ENCODE measurements at places on chromosomes 13 and 19.

DNA sequence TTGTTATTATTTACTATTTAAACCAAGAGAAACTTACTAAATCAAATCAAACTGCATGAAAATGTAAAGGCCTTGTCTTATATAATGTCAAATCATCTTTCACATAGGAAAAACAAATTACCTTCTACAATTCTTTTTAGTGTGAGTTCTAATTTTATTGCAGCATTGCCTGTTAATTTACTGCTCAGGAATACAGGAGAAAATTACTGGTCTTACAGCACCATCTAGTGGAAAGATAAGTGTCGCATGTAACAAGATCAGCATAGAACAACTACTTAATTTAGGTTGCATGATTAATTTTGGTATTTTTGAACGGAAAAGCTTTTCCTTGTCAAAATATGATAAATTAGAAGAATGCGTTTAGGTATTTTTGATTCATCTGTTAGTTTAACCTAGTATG is 502.7 kb downstream of the UQCRFS1 start:
- DNase-seq, result no peak

- DNase-seq, result no peak
These were observed 104.4 kb upstream of the CSNK1A1L start for GRCh38 chr13:37209621-37210580.

GRCh38 chr19:18940769-18941627 is at the start of gene HOMER3:
Gene HOMER3, minus strand, starts transcription at chr19:18941217. Its CDS starts 2,235 bp downstream, at chr19:18938982.
- peak; percentile 18 for DNase-seq

- no peak for DNase-seq
These were observed 2.6 kb downstream of the MRPL54 start for GRCh38 chr19:3765121-3765520.

- DNase-seq, result no peak
These were observed 104.5 kb upstream of the DIAPH3 start for GRCh38 chr13:60268203-60268555.

DNA sequence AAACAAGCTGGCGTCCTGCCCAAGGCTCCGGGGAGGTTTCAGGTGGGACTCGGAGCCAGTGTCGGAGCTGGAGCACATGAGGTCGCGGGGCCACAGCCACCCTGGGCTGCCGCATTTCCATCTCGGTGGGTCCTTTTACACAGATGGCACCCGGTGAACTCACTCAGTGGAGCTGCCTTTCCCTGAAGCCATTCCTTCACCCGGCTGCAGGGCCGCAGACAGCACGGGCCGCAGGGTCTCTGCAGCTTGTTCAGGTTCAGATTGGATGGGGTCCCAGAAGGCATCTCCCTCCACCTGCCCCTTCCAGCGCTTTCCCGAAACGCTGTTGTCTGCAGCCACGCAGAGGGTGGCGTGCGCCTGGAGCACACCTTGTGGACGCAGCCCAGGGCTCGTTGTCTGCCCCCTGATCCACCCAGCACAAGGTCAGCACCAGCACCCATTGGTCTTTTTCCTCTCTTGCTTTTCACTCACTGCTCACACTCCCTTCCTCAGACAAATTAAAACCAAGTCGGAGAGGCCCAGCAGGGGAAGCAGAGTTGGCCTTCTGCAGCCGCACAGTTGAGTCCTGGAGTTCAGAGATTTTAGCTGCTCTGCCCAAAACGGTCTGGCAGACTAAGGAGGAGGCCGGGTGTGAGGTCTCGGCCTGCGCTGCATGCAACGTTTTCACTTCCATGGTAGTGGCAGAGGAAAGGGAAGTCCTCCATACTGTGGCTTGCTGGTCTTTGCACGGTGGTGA is 18.1 kb downstream of the MCF2L start:
- no peak for DNase-seq

DNA sequence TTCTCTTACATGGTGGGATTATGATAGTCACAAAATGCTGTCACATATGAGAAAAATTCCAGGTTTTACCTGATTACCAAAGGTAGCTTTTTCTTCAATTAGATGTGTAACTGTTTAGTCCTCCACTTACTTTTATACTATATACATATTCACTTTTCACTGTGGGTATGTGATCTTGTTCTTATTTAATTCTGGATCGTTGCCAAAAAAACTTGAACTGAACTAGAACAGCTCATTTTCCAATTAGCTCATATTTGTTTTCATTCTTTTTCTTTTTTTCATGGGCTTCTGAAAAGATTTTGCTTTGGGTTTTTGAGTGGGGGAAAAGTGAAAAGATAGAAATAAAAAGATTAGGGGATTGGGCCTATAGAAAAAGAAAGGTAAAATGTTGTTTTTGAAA is 291.9 kb downstream of the NDFIP2 start:
- no peak for DNase-seq

DNA sequence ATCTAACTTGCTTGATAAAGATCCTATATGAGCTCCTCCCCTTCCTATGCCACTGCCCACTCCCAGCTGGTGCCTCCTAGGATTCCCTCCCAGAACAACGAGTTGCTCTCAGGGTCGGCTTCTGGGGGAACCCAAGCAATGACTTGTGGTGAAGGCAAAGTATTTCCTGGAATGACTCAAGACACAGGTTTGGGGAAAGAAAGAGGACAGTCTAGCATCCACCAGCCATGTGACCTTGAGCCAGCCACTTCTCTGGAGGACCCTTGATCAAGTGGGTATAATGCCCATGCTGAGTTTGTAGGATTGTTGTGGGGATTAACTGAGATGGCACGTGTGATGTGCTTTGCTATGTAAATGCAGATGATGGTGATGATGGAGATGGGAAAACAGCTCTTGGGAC is 33.0 kb downstream of the MBD3L2B start:
- DNase-seq, result no peak

DNA sequence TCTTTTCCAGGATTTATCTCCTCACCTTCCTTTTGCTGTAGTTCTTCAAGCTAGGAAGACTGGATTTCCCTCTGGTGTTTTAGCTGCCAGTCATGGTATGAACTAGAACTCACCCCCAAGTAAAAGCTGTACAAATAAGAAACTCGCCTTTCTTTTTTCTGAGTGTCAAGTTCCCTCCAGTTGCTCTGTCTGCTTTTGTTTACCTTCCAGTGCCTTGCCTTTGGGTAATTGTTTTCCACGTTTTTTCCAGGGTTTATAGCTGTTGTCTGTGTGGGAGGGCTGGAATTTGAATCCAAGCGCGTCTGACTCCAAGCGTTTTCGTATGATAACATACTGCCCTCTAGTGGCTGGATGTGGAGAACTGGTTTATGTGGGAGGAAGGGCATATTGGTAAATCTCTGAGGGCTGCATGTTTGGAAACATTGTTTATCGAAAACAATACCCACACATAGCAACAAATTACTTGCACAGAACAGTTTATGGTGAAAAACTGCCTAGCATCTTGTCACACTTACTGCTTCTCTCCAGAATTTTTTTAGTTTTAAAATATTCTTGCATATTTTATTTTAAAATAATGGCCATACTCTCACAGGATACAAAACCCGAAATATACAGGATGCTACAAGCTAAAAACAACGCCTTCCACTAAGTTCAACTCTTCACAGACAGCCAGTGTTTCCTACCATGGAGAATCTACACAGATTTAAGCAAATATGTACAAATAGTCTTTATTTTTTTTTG is 19.2 kb downstream of the RCN3 start:
- DNase-seq, result peak; percentile 90

DNA sequence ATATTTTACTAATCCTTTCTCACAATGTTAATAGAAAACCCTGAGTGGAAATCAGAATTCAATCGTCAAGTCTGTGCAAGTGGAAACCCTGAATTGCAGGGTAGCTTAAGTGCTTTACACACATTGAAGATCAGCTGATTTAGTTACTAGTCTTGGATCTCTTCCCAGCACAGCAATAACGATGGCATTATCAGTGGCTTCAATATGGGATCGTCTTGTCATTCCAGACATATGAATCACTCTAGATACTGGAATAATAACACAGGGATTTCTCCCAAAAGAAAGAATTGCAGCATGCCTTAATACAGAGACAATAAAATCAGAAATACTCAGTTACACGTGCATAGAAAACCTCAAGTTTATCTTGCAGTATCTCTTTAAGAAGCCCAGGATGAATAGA is 12.6 kb upstream of the METTL21C start:
- DNase-seq, result no peak

DNA sequence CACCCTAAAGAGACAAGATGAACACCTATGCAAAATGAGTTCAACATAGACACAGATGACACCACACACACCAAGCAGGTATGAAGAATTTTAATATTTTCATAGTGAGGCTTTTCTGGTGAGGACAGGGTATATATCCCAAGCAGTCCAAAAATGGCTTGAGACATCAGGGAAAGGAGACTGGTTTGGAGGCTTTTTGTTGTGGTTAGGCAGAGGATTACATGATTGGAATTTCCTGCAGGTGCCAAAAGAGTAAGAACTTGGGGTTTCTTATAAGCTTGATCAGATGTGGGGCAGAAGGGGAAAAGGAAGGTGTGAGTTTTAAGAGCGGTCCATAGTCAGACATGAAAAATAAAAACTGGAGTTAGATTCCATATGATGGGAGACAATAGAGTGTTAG is 420.8 kb upstream of the SLITRK1 start:
- no peak for DNase-seq

DNA sequence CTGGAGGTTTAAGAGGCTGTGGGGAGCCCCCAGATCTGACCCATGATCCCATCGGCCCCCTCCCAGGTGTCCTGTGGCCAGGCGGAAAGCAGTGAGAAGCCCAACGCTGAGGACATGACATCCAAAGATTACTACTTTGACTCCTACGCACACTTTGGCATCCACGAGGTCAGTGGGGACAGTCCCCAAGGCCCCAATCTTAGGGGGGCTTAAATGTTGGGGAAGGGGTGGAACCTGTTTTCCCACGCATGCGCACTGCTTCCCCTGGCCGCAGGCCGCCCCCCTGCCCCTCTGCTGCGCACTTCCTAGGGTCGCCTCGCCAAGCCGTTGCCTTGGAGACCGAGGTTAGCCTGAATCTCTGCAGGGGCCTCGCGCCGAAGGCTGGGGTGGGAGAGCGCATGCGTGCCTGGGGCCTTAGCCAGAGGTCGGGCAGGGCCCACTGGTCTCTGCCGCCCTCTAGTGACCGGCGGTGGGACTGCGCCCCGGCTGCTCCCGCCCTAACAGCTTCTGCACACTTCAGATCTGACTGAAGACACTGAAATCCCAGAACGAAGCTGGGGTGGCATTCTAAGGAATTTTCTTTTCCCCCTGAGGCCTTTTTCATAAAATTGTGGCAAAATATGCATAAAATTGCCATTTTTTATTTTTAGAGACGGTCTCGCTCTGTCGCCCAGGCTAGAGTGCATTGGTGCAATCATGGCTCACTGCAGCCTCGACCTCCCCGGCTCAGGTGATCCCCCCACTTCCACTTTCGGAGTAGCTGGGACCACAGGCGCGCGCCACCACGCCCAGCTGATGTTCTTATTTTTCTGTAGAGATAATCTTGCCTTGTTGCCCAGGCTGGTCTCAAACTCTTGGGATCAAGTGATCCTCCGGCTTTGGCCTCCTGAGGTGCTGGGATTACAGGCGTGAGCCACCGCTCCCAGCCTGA is 3.6 kb downstream of the PRMT1 start:
- peak; percentile 99 for DNase-seq

DNA sequence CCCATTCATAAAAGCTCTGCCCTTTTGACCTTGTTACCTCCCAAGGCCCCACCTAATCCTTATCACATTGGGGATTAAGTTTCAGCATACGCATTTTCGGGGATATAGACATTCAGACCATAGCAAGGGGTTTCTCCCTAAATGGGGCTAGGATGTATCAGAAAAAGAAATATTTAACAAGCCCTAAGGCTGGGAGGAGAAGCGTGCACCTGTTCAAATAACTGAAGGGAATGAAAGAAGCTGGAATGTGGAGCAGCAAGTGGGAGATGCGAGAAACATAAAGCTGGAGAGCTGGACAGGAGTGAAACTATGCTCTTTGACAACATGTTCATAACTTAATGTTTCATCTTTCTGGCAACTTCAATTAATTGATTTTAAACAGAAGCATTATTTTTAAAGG is 811.8 kb upstream of the GPC6 start:
- DNase-seq, result no peak

GRCh38 chr13:26425443-26426358 is 131.8 kb upstream of the WASF3 start:
- DNase-seq, result no peak

GRCh38 chr13:29498426-29499040 is 97.0 kb downstream of the SLC7A1 start:
- DNase-seq, result no peak

- DNase-seq, result no peak
These were observed 19.3 kb downstream of the PLD3 start for GRCh38 chr19:40367577-40368434.

- DNase-seq, result no peak
These were observed 4.0 kb downstream of the SPPL2B start for GRCh38 chr19:2332341-2333026.

GRCh38 chr13:24500977-24501376 is 11.6 kb downstream of the PARP4 start:
- no peak for DNase-seq

GRCh38 chr19:3708207-3708931 is at the start of gene TJP3:
Gene TJP3, plus strand, starts transcription at chr19:3708384. Its CDS starts 20,049 bp downstream, at chr19:3728433.
- no peak for DNase-seq

GRCh38 chr19:17076543-17076991 is 990 bp downstream of the MYO9B start:
- no peak for DNase-seq

- DNase-seq, result no peak
These were observed 345.8 kb downstream of the KLF5 start for GRCh38 chr13:73404581-73404980.

DNA sequence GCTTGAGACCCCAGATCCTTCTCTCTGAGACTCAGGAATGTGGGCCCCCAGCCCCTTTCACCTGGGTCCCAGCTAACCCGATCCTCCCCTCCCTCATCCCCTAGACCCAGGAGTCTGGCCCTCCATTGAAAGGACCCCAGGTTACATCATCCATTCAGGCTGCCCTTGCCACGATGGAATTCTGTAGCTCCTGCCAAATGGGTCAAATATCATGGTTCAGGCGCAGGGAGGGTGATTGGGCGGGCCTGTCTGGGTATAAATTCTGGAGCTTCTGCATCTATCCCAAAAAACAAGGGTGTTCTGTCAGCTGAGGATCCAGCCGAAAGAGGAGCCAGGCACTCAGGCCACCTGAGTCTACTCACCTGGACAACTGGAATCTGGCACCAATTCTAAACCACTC is 463 bp downstream of the FGF21 start:
- no peak for DNase-seq

DNA sequence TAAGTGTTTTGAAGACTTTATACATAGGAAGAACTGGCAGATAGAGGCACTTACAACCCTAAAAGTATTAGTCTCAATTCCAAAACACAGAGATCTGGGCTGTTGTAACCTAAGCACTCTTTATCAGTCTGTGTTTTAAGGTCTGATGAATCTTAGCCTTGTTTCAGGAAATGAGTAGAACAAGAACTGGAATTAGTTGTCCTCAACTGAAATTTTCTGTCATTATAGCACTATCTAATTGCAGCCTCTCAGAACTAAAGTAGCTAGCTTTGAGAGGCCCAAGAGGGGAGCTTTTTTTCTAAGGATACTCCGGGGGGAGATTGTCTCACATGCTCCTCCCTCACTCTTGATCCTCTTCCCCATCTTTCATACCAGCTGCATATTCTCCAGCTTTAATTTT is 13.1 kb downstream of the HNRNPM start:
- DNase-seq, result no peak

GRCh38 chr19:35168196-35168595 is 13.7 kb downstream of the FXYD5 start:
- no peak for DNase-seq

- peak; percentile 66 for DNase-seq
These were observed 112.3 kb downstream of the GADD45B start for GRCh38 chr19:2588081-2588777.

All from ELF-1 (cell line).